ENCODE measurements at places on chromosomes 6 and 20.

GRCh38 chr6:167684276-167685104, 142.2 kb upstream of the AFDN start:
- DNase-seq, result peak; percentile 42

DNA sequence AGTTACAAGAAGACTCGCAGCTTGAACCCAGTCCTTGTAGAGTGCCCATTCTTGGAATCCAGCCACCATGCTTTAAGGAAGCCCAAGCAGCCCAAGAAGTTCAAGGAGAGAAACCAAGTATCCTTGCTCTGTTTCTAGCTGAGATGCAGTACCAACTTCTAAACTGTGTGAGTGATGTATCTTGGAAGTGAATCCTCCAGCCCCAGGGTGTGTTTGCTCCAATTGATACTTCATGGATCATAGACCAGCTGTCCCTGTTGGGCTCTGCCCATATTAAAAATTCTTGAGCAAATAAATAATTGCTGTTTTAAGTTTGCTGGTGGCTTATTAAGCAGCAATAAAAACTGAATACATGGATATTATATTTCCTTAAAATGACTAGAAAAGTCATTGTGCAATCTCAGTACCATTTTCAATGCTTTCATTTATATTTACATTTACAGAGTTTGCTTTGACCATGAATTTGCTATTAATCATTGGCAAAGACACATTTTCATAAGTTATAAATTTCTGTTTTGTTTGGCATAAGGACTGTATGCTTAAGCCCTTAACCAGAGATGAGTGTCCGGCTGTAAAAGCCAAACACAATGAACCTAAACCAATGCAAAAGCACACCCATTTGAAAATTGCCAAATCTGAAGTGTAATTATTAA, 9.2 kb downstream of the SPTLC3 start:
- DNase-seq, result no peak

DNA sequence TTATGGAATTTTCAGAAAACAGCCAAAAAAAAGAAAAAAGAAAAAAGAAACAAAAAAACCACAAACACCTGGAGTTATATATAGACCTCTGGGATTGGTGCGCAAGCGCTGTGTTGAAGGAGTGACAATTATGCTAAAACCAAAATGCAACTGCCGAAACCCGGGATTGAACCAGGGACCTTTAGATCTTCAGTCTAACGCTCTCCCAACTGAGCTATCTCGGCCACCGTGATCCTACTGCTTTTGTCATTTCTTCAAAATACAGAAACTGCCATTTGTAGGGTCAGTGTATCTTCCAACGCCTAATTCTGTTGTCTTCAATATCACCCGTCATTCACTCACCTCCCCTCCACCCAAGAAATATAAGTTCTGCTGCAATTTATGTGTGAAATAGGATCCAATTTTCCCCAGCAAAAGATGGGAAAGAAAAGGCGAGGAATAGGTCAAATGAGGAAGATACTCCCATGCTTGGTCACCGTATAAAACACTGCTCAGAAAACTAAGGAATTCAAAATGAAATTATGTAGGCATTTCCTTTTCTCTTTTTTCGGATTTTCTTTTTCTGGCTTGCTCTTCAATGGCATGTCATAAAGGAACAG, 116.0 kb downstream of the TRIM27 start:
- no peak for DNase-seq

GRCh38 chr6:5941188-5941587, 65.5 kb downstream of the NRN1 start:
- no peak for DNase-seq

DNA sequence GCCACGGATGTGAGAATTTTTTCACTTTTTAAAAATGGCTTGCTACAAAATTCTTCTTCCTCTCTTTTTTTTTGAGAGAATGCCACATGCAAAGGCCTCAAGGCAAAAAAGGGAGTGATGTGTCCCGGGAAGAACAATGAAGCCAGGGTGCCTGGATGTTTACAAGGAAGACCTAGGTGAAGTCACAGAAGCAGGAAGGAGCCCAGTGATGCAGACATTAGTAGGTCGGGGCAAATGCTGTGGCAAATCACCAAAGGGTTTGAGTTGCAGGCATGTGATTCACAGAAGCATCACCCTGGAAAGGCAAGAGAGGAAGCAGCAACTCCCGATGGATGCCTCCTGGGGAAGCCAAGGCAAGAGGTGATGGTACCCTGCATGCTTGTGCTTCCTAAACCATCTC, 46.8 kb downstream of the FARS2 start:
- DNase-seq, result no peak

DNA sequence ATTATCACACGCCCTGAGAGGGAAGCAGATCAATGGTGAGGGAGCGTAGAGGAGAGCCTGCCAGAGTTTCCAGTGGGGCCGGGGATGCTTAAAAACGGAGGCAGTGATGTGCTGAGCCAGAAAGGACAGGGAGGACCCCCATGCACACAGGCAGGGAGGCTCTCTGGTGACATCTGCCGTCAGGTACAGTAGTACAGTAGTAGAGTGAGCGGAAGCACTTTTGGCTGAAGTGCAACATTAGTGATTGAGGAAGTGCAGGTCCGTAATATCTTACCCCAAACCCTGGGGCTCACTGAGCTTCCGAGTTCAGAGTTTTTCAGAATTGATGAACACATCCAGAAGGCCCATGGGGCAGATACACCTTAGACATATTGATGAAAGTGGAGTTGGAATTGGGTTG, 42.1 kb downstream of the GFRA4 start:
- DNase-seq, result no peak

- DNase-seq, result peak; percentile 36
Measured at GRCh38 chr6:152983637-152984512, 1.0 kb upstream of the FBXO5 start.

- DNase-seq, result no peak
Measured at GRCh38 chr20:945841-946240, 29.7 kb upstream of the ANGPT4 start.

DNA sequence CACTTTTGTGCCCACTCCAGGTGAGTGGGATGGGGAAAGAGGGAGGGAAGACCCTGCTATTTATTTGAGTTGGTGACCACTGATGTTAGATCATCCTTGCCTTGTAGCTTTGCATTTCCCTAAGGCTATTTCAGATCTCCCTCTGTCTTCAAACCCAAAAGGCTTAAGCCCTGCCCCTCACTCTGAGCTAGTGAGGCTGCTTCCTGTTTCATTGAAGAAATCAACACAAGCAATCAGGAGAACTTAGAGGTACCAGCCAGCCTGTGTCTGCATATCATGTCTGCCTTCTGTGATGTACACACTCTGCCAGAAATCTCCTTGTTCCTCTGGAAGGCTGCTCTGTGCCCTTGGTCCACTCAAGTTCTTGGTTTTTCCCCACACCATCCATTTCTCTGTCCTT, 135.3 kb downstream of the ARID1B start:
- no peak for DNase-seq

DNA sequence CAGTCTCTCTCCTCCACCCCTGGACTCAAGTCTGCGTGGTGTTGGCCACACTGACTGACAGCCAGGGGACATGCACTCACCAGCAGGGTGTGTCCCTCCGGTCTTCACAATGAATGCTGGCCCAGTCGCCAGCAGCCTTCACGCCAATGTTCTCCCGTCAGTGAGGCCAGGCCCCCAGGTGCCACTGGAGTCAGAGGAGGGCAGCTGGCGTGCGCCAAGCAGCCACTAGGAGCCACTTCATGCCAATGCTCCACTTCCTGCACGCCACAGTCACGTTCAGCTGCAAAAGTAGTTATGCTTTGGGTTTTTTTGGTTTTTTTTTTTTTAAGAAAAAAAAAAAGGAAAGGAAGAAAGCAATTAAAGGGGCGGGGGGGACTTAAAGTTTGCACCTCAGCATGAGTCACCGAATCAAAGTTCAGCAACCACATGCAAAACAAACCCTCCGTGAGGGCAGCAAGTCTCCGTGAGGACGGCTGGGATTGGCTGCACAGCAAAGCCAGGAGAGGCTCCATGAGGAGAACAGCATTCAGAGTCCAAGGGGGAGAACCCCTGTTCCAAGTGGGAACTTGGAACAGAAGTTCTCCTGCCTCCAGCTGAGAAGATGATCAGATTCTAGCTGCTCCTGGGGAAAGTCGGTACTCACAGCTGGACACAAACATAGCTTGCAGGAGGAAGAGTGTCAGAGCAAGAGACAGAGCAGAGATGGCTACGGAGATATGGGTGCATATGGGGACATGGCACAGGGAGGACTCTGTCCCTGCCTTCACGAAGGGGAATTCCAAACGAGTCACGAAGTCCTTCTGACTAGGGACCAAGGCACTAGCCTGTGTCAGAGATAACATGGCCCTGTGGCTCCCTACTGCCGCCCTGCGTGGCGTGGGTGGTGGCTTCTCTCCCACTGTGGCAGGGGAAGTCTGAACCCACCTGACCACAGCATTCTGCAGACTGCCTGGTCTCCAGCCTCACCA, at the start of gene ZC3H12D:
Gene ZC3H12D, minus strand, starts transcription at position 282 of the 968 bp plus-strand sequence. CDS start 10,471 bp downstream, outside the sequence.
- DNase-seq, result no peak

GRCh38 chr6:144652292-144652891, 367.3 kb downstream of the UTRN start:
- no peak for DNase-seq

GRCh38 chr20:38961530-38962043, 557 bp upstream of the DHX35 start:
- DNase-seq, result peak; percentile 11

DNA sequence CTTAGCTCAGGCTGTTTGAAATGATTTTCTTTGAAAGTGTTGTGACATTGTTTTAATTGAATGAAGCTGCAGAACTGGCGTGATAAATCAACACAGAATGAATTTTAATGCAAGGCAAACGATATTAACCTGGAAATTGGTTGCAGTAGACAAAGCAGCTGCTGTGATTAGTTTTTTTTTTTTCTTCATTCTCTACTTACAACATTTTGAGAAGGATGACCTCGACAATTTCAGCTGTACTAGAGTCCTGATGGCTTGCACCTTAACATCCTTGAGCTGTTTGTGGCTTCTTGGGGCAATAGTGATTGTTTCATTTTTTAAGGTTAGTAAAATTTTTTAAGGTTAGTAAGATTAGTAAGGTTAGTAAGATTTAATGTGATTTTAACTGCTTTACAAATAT, 54.2 kb downstream of the QKI start:
- DNase-seq, result no peak

- DNase-seq, result no peak
Measured at GRCh38 chr20:26163890-26164289, 467.2 kb upstream of the ZNF337 start.

GRCh38 chr6:149950423-149950822, 8.6 kb downstream of the ULBP2 start:
- no peak for DNase-seq

DNA sequence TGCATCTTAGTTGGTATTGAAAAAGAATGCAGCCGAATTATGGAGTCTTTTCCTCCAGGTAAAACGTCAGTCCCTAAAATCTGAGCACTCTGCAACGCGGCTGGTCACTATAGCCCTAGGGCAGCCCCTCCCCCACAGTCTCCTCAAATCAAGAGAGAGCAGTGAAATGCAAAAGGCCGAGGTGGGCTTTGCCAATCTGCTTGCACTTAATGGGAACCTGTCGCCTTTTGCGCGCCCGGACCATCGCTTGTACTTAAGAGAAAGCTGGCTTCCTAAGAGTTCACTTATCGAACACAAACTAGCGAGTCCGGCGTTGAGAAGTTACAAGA, 447 bp downstream of the MCM3 start:
- peak; percentile 32 for DNase-seq

DNA sequence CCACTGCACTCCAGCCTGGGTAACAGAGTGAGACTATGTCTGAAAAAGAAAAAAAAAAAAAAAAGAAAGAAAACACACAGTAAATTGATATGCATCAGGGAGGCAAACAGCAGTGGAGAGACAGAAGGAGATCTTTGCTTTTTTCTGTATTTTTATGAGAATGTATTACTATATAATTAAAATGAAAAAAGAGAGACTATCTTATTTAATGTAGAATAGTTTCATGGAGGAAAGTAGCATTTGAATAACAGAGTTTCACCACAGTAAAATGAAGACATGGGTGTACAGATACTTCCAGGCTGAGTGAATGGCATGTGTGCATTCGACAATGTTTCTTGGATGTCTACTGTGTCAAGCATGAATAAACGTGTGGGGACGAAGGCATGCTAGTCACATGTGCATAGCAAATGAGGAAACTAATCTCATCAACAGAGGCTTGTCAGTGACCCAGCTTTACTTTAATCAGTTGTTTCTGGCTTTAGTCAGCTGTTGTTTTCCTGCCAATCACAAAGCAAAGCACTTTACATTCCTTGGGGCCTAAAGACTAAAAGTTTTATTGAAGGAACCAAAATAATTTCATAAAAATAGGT, 55.5 kb upstream of the ARMH2 start:
- DNase-seq, result no peak

DNA sequence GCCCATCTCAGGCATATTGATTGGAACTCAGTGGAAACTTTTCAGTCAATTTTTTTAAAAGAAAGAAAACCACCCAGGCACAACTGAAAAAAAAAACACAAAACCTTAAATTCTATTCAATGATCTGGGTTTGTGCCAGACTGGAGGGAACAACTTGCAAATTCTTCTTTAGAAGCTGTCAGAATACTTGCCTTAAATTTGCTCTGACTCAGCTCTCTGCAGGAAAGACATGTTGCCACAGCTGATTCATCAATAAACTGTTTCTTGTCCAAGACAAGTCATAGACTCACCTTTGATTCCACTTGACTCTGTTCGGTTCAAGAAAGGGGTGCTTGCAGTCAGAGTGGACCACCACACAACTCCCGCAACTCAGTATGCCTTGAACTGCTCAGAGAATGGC, 117.8 kb upstream of the F13A1 start:
- DNase-seq, result no peak

DNA sequence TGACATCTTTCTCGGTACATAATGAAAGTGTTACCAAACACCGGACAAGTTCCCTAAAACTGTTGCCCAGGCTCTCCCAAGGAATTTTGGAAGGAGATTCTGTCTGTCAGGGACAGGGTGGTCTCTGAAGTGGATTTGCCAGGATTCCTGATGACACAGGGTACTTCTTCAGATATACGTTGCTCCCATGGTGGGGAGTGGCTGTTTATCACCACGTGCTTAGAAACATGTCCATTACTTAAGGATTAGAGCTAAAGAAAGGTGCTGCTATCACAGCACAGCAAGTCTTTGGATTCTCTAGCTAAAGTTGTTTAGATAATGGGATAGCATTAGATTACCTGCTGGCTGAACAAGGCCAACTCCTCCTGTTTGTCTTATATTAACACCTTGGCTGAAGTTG, 6.3 kb downstream of the SPINT3 start:
- no peak for DNase-seq
